ENCODE measurements at places on chromosomes 2 and 18.

DNA sequence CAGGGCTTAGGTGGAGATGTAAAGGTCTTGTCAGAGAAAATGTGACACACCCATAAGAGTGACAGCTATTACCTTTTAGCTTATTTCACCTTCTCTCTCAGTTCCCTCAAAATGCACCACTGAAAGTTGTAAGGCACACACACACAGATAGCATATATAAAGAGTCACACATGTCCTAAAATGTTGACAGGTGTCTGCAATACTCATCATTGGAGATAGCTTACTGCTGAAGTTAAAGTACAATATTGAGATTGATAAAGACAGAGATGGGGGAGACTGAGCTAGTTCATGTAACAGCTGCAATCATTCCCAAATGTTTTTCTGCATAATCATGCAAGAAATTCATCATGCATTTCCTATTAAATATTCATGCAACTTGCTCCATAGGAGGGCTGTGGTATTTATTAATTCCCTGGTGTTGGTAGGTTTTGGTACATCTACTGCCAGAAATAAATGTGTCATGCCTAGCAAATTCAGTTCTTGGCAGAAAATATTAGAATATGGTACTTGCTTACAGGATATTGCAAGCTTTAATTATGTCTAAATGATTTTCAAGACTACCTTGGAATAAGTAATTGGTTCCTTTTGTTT, 118.8 kb upstream of the RBMS1 start:
- no peaks in the 10 kb centered on the region for H3K27me3 ChIP-seq
- no peak overlapping the region for H3K27ac ChIP-seq
- H3K4me3 ChIP-seq = no peak overlapping the region
- DNase-seq = no peak

- no peaks in the 10 kb centered on the region for H3K36me3 ChIP-seq
- H3K4me3 ChIP-seq = no peak overlapping the region
- H3K4me1 ChIP-seq = no peaks in the 10 kb centered on the region
- no peak overlapping the region for H3K27ac ChIP-seq
- DNase-seq = no peak
- H3K27me3 ChIP-seq = peaks cover 29% of the 10 kb centered on the region
Observed at GRCh38 chr2:233929352-233930022, 12.3 kb downstream of the TRPM8 start.

GRCh38 chr2:219252084-219252483, 959 bp upstream of the TUBA4B start:
- H3K36me3 ChIP-seq = peaks cover 50% of the 10 kb centered on the region
- DNase-seq = no peak
- no peaks in the 10 kb centered on the region for H3K27me3 ChIP-seq
- H3K4me3 ChIP-seq = peak overlapping the region; percentile 58

- H3K27ac ChIP-seq = peak overlapping the region; percentile 95
- peak; percentile 41 for DNase-seq
- peak overlapping the region; percentile 91 for H3K4me3 ChIP-seq
- peaks cover 18% of the 10 kb centered on the region for H3K4me1 ChIP-seq
Observed at GRCh38 chr2:144516411-144516980, 3.4 kb downstream of the ZEB2 start.

DNA sequence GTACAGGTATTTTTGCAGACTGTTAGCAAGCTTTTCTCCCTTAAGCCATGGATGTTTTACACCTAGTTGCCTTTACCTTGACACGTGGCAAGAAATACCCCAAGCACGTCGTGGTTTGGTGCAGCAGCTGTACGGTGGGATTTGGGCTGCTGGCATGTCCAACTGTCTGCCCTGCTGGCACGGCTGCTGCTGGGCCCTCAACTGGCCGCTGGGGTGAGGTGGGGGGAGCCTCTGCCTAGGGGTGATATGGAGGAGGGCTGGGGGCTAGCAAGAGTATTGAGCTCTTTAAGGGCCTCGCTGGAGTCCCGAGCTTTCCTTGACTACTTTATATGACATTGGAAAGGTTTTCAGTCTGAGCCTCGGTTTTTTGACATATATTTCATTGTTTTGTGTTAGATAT, 41.6 kb downstream of the LPIN1 start:
- no peak for DNase-seq
- H3K36me3 ChIP-seq = peaks cover 96% of the 10 kb centered on the region
- H3K4me1 ChIP-seq = peaks cover 9% of the 10 kb centered on the region
- H3K4me3 ChIP-seq = no peak overlapping the region
- no peak overlapping the region for H3K27ac ChIP-seq

GRCh38 chr18:78144669-78145068, 834.9 kb upstream of the SALL3 start:
- H3K36me3 ChIP-seq = no peaks in the 10 kb centered on the region
- H3K4me1 ChIP-seq = no peaks in the 10 kb centered on the region
- H3K4me3 ChIP-seq = no peak overlapping the region
- H3K27ac ChIP-seq = no peak overlapping the region
- DNase-seq = no peak
